ENCODE measurements at places on chromosomes 7 and 10.

DNA sequence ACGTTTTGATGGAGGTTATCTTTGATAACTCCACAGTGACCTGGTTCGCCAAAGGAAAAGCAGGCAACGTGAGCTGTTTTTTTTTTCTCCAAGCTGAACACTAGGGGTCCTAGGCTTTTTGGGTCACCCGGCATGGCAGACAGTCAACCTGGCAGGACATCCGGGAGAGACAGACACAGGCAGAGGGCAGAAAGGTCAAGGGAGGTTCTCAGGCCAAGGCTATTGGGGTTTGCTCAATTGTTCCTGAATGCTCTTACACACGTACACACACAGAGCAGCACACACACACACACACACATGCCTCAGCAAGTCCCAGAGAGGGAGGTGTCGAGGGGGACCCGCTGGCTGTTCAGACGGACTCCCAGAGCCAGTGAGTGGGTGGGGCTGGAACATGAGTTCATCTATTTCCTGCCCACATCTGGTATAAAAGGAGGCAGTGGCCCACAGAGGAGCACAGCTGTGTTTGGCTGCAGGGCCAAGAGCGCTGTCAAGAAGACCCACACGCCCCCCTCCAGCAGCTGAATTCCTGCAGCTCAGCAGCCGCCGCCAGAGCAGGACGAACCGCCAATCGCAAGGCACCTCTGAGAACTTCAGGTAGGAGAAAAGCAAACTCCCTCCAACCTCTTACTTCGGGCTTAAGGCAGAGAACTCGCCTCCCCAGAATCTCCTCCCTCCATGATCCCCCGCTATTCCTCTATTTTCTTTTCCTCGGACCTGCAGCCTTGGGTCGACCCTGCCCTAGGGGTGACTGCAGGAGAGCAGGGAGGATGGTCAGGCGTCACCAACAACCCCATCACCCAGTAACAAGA lies at the start of gene SERPINE1:
Gene SERPINE1 (plus strand): TSS at position 454 of the 809 bp plus-strand sequence. CDS start 1,290 bp downstream, outside the sequence.
- peak; percentile 24 for DNase-seq

DNA sequence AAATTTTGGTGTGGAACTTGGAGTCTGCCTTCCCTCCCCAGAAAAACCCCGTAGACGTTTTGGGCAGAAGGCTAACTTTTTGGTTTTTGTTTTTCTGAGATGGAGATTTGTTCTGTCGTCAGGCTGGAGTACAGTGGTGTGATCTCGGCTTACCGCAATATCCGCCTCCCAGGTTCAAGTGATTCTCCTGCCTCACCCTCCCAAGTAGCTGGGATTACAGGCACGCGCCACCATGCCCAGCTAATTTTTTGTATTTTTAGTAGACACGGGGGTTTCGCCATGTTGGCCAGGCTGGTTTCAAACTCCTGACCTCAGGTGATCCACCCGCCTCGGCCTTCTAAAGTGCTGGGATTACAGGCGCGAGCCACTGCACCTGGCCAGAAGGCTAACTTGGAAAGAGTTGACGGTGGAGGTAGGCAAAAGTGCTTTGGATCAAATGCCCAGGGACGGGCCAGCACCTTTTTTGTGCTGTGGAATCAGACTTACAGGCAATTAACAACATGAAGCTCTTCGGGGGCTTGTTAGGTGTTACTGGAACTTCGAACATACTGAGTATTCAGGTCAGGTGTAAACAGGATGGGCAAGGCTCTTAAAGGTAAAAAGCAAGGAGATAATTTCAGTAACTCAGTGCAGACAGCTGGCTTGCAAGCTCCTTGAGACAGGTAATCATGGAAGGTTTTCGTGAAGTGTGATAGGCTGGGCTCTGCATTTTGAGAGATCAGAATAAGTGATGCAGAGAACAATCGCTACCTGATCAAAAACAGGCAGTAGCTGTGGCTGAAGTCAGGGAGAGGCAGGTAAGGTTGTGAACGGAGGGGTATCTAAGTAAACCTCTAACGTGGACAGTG lies 1.8 kb downstream of the PPP1R35 start:
- no peak for DNase-seq

DNA sequence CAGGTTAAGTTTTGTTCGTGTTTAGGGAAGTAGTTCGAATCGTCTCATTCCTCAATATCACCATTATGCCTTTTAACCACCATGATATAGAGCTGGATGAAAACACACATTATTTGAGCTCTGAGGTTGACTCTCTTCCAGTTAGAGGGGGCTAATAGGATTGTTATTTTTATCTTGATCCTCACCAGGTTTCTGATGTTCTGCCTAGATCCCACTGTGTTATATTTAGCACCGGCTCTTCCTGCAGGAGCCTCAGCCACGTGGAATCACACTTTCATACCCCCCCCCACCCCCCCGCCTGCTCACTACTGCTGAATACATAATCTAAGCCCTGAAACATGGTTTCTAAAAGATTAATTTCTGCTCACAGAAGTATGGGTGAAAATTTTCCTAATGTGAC lies 88.3 kb downstream of the NRCAM start:
- DNase-seq, result no peak

GRCh38 chr7:17374654-17375053 lies 76.2 kb downstream of the AHR start:
- no peak for DNase-seq

- DNase-seq, result no peak
Measured at GRCh38 chr7:112877691-112878460, 87.7 kb upstream of the TMEM168 start.

- no peak for DNase-seq
Measured at GRCh38 chr7:151057506-151057988, at the start of gene CDK5. Gene CDK5 (minus strand): TSS chr7:151057897. CDS start chr7:151057848, 49 bp downstream.

DNA sequence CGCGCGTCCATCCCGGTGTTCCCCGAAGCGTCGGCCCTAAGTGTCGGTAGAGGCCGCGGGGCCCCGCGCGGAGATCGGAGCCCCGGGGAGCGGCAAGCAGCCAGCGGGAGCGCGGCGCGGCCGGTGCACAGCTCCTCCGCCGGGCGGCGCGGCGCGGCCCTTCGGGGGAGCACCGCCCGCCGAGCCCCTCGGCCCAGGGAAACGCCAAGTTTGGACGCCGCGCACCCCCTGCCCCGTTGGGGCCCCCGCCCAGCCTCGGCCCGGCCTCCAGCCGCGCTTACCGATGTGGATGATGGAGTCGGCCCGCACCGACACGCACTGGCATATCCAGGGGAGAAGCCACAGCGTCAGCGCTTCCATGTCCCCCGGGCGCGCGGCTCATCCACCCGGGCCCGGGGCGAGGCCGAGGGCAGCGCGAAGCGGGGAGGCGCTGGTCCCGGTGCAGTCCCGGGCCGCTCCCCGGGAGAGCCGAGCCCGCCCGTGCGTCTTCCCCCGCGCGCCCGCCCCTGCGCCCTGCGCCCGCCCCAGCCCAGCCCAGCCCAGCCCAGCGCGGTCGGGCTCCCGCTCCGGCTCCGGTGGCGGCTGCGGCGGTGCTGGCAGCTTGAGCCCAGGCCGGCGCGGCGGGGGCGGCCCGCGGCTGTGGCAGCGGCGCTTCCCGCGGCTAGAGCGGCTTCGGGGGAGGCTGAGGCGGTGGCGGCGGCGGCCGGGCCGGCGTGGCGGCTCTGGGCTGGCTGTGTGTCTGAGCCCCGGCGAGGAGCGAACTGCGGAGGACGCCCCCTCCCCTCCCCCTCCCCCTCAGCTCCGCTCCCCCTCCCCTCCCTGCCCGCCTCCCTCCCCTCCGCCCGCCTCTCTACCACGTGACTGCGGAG lies at the start of gene GRID1:
Gene GRID1 (minus strand): TSS at position 763 of the 869 bp plus-strand sequence.
- DNase-seq, result peak; percentile 39

DNA sequence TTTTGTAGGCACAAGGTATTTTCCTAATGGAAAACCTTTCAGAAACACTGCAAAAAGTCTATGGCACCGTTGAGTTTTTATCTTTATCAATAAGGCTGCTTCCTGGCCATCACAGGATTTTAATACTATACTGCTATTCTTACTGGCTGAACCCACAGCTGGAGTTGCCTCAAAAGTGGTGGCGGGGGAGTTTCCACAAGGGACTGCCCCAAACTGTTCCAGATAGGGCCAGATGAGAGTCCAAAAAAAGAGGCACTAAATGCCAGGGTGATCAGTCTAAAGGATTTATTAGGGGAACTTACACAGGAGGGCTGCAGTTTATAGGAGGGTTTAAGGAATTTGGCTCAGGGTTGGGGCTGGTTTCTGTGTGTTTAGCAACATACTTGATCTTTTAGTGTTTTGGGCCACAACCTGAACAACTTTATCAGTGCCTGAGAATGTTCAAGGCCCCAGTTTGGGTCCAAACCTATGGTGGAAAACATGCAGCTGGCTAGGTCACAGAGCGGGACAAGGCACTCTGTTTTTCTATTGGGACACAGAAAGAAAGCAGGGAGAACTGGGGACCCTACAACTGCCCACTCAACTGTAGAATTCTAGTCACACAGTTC lies 41.4 kb downstream of the STAM start:
- DNase-seq, result no peak

DNA sequence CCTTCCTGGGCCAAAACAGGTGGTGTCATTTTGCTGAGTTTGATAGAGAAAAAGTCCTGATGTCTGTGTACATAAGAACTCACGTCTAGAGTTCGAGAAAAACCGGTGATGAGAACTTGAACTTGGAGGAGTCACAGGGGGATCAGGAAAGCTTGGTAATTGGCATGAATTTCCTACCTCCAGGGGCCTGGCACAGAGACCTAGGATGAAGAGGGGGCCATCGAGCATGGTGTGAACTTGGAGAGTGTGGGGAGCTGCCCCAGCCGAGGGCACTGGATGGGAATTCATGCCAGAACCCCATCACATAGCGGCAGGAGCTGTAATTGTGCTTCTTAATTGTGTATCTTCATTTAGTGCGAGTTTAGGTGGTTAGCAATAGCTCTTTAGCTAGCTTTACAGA lies 82.2 kb downstream of the CUX1 start:
- DNase-seq, result no peak

Data from CD4-positive, alpha-beta T cell (primary cell).